Skeletal muscle tissue (tissue), 5 donors: ENCODE measurements at places on chromosomes 5 and 9. TPM values are rescaled to one million over a fixed set of nuclear protein-coding genes. Genes with fewer than 3 reads are reported as not detected.

DOK3 gene
- 5.7 TPM for total RNA-seq

GABRP gene
- total RNA-seq: under 0.01 TPM

LCP2 gene
- 6.8 TPM for total RNA-seq

ATP10B gene
- under 0.01 TPM for total RNA-seq

IL3 gene
- total RNA-seq: not detected

ZNF483 gene
- total RNA-seq: 8.9 TPM

DDX4 gene
- total RNA-seq: not detected

MRPL36 gene
- total RNA-seq: 28.7 TPM

SNCAIP gene
- 6.8 TPM for total RNA-seq

SLC25A2 gene
- total RNA-seq: 0.52 TPM

CNTFR gene
- total RNA-seq: 3.1 TPM

SH3TC2 gene
- total RNA-seq: 5.7 TPM

LYRM7 gene
- total RNA-seq: 13.6 TPM

GRPEL2 gene
- total RNA-seq: 14.1 TPM

ADAMTS12 gene
- total RNA-seq: 19.3 TPM

ANKRD20A1 gene
- total RNA-seq: not detected

SH3PXD2B gene
- total RNA-seq: 12.0 TPM

DAB2 gene
- 91.3 TPM for total RNA-seq

TTC39B gene
- total RNA-seq: 4.2 TPM

F2R gene
- total RNA-seq: 13.0 TPM

TAF11L5 gene
- total RNA-seq: not detected

PCDHB11 gene
- 4.2 TPM for total RNA-seq

CDX1 gene
- total RNA-seq: not detected

OSTF1 gene
- total RNA-seq: 17.7 TPM

CCNJL gene
- total RNA-seq: 3.1 TPM

SOX30 gene
- not detected for total RNA-seq

SCGB3A2 gene
- not detected for total RNA-seq

HIGD2A gene
- 108 TPM for total RNA-seq

PCDHB3 gene
- total RNA-seq: 1.6 TPM

PCDHGB2 gene
- 2.1 TPM for total RNA-seq

ANKRD34B gene
- total RNA-seq: under 0.01 TPM

DRD1 gene
- total RNA-seq: not detected

SNCB gene
- not detected for total RNA-seq

PTGES gene
- 12.5 TPM for total RNA-seq

TIGD6 gene
- total RNA-seq: 6.3 TPM

JAKMIP2 gene
- 0.52 TPM for total RNA-seq

PNPLA7 gene
- total RNA-seq: 1.0 TPM

CATSPER3 gene
- 0.52 TPM for total RNA-seq

SHB gene
- total RNA-seq: 3.1 TPM

DIPK1B gene
- 11.0 TPM for total RNA-seq

LVRN gene
- 1.6 TPM for total RNA-seq

FAM170A gene
- not detected for total RNA-seq

TCERG1 gene
- total RNA-seq: 47.5 TPM

RGS7BP gene
- 1.6 TPM for total RNA-seq

C5orf58 gene
- total RNA-seq: not detected

PCDHGB5 gene
- total RNA-seq: 3.7 TPM

RLN1 gene
- total RNA-seq: 1.0 TPM

SLCO6A1 gene
- total RNA-seq: 0.52 TPM

ZNF366 gene
- 1.6 TPM for total RNA-seq

AHRR gene
- 1.0 TPM for total RNA-seq

BTNL8 gene
- not detected for total RNA-seq

PDE6A gene
- total RNA-seq: not detected
